T-helper 2 cell treated with Interferon-gamma antibody and Interleukin-4, amounts not matched to agents 5 μg/mL and 100 μg/mL, for 36 hours (primary cell): ENCODE measurements at places on chromosomes 13 and 19.

DNA sequence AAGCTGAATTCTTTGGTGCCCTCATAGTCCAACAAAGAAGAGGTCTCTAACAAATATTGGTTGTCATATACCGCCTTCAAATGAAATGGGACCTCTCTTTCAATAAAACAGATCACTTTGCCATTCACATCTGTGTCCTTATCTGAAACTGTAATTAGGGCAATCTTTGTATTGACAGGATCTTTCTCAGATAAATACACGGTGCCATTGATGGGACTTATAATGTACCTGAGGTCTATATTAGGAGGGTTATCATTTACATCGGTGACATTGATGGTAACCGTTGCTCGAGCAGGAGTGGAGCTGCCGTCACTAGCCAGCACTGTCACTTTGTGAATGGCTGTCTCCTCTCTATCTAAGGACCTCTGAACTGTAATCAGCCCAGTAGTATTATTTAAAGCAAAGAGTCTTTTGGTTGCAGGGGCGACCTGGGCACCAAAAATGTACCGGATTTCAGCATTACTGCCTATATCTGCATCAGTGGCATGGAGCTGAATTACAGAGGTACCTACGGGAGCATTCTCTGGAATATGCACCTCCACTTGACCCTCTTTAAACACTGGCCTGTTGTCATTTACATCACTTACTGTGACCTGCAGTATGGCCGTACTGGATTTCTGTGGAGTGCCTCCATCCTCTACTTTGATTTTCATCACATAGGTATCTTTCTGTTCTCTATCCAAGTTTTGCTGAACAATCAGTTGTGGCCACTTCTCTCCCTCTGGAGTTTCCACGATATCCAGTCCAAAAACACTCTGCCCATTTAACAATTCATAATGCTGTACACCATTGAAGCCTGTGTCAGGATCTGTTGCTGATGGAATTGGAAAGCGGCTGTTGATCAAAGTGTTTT is 2.8 kb downstream of the PCDH9 start:
- no peak for DNase-seq

GRCh38 chr19:46753420-46754155 is 7.3 kb upstream of the STRN4 start:
- peak; percentile 51 for DNase-seq

- DNase-seq = no peak
Measured at GRCh38 chr19:51789061-51789795, 5.7 kb upstream of the FPR3 start.

- no peak for DNase-seq
Measured at GRCh38 chr13:97555034-97555433, 121.1 kb downstream of the RAP2A start.
